ENCODE measurements at places on chromosomes 1 and 21.
A peak's percentile ranks its signal among the peaks of the same experiment; 100 is the strongest.

DNA sequence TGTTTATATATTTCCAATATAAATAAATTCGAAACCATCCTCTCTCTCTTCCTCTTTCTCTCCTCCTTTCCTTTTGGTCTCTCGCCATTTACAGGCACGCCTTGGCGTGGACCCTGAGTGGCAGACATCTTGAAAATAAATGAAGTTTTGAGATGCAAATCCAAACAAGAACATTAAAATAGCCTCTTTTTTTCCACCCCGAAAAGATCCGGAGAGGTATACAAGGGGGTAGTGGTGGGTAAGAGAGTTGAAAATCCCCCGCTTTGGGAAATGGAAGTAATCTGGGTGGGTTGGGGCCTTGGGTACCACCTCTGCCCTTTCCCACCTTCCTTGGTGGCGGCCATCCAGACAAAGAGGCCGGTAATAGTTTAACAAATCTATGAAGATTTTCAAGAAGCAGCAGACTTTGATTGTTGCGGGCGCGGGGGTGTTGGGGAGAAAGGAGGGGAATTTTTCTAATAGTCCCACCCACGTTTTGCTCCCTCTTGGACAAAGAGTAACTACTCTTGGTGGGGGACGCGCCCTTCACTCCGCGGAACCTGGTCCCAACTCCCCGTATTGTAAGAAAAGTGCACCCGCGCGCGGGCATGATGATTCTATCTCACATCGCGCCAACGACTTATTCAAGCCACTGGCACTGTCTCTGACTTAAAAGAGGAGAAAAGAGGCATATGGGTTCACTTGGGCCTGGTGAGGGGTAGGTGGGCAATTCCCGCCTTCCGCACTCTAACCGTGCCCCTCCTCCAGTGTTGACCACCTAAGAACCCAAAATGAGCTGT is 4.0 kb upstream of the FOXD3 start:
- DNase-seq = no peak

DNA sequence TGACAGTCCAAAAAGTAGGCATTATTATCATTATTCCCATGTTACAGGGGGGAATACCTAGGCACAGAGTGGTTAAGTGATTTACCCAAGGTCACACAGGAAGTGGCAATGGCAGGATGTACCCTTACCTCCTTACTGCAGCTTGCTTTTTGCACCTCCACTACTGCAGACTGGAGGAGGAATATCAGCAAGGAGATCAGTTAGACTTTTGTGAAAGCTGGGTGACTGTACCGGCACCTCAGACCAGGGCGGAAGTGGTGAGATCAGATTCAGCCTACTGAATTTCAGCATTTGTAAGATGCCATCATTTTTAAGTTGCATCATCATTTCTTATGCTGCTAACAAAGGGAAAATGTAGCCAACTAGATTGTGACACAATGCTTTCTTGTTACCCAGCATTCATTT is 4.5 kb downstream of the ADARB1 start:
- DNase-seq = no peak

GRCh38 chr1:155938220-155938627 is 3.2 kb upstream of the RXFP4 start:
- no peak for DNase-seq

- no peak for DNase-seq
Measured at GRCh38 chr1:222071387-222071786, 329.5 kb upstream of the DUSP10 start.

GRCh38 chr21:41917531-41917930 is 36.3 kb downstream of the C2CD2 start:
- DNase-seq = no peak

GRCh38 chr1:110328274-110328673 is 10.9 kb upstream of the RBM15 start:
- DNase-seq = no peak

DNA sequence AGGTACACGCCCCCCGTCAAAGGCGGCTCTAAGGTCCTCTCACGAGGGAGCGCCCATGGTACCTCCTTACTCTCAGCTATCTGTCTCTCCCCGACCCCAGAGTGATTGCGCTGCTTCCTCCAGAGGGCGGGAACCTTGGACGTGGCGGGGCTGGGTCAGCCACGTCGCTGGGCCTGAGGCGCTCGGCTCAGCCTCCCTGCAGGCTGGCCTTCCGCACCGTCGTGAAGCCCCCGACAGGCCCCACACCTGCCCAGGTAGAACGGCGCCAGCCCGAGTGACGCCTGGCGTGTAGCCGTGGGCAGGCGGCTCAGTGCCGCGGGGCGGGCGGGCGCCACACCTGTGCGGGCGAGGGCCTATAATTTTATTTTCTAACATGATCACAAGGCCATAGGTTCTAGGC is 122.2 kb upstream of the BEND5 start:
- no peak for DNase-seq

- no peak for DNase-seq
Measured at GRCh38 chr1:67832737-67833601, at the start of gene GNG12. TSS of gene GNG12 (minus strand) at chr1:67833467. CDS start at chr1:67707686, 125,781 bp downstream.

- DNase-seq = no peak
Measured at GRCh38 chr1:3070644-3071564, 1.9 kb downstream of the PRDM16 start.

GRCh38 chr1:12648741-12649140 is 4.9 kb downstream of the AADACL4 start:
- DNase-seq = no peak

DNA sequence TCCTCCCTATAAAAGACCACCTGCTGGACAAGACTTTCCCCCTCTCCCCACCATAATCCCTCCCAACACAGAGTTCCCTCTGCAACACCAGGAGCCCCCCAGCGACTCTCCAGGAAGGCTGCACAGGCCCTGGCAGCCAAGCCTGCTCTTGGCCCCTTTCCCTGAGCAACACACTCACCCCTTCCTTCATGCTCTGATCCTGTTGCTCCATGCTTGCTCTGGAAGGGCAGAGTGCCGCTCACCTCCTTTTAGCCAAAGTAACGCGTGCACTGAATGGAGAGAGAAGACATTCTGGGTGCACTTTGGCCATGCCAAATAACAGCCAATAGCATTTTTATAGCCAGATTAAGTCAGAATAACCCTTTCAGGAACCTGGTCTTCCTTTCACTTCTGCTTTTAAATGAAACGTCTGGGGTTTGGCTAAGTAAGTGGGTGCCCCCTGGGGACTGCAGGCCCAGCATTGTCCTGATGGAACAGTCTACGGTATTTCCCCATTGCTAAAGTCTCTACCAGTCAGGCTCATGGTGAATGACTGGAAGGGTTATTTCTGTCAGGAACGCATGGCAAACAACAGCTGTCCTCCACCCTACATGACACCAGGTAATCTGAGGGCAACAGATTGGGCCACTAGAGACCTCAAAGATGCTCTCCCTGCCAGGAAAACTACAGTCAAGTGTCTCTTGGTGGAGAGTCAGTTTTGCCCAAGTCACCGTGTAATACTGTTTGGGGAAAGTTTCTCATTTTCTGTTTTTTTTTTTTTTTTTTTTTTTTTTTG is at the start of gene SLC2A5:
Gene SLC2A5 (minus strand): TSS at position 310 of the 775 bp plus-strand sequence. CDS start 99 bp downstream, at position 211.
- no peak for DNase-seq

GRCh38 chr1:227330279-227331076 is 12.2 kb upstream of the CDC42BPA start:
- no peak for DNase-seq

DNA sequence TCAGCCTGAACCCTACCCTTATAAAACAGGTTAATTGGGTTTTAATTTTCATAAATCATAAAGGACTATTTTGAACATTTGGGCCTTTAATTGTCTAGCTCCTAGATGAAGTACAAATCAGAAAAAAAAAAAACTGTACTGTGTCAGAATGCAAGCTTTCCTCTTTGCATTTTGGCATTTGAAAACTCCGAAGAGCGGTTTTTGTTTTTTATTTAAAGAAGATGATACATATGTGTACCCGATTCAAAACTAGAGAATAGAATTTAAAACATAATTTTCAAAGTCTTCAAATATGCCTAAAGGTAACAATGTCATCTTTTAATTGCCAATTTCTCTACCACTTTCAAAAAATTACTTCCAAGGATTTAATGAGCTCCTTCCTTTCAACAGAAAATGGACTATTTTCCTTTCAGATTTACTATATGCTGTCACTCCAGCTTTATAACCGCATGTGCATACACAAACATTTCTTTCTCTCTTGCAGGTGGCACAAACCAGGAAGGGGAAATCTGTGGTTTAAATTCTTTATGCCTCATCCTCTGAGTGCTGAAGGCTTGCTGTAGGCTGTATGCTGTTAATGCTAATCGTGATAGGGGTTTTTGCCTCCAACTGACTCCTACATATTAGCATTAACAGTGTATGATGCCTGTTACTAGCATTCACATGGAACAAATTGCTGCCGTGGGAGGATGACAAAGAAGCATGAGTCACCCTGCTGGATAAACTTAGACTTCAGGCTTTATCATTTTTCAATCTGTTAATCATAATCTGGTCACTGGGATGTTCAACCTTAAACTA is 33.7 kb downstream of the MRPL39 start:
- peak; percentile 11 for DNase-seq

GRCh38 chr1:177902266-177902665 is 67.6 kb downstream of the SEC16B start:
- no peak for DNase-seq

- DNase-seq = no peak
Measured at GRCh38 chr1:169892927-169893644, 610 bp downstream of the SCYL3 start.

DNA sequence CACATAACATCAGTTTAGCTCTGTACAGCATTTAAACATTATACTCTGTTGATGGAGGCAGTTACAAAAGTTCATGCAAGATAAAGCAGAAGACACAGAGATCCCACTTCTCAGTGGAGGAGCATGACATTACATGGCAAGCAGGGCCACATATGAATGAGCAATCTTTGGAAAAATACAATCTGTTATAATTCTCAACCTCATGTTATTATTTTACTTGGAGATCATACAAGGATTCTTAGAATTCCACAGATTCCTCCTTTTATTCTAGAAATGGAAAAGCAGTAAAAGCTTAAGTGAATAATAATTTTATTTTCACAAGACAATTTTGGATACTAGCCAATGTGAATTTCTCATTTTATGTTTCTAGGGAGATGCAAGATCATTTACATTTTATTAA is 66.6 kb downstream of the IFI44 start:
- no peak for DNase-seq

DNA sequence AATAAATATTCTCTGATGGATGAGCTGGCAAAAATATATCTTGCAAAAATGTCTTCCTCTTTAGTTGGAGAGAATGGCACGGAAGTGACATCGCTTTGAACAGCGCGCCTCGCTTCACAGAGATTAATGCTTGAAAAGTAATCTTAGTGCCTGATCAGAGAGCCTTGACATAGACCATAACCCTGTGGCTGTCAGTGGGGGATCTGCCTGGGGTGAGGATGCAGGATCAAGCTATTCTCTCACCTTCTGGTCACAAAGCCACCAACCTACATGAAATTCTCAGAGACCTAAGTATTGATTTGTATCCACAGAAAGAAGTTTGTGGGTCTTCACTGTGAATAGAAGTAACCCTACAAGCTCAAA is 492.6 kb downstream of the LMO4 start:
- DNase-seq = no peak

DNA sequence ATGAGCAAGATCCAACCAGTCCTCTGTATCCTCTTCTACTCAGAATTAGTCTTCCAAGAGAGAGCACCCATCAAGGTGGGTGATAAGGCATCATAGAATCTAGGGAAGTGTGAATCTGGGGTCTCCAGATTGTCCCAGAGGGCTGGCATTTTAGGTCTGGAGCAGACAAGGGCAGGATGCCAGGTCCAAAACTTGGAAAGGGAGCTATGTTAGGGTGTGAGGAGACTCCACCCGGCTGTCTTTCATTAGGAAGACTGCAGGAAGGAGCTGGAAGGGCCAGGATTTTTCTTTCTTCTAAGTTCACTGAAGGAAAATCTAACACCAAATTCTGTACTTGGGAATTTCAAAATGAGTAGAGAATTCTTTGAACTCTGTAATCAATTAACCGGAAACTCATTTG is 86.1 kb upstream of the BMP8A start:
- no peak for DNase-seq

- no peak for DNase-seq
Measured at GRCh38 chr1:231206856-231207255, 34.2 kb upstream of the GNPAT start.

DNA sequence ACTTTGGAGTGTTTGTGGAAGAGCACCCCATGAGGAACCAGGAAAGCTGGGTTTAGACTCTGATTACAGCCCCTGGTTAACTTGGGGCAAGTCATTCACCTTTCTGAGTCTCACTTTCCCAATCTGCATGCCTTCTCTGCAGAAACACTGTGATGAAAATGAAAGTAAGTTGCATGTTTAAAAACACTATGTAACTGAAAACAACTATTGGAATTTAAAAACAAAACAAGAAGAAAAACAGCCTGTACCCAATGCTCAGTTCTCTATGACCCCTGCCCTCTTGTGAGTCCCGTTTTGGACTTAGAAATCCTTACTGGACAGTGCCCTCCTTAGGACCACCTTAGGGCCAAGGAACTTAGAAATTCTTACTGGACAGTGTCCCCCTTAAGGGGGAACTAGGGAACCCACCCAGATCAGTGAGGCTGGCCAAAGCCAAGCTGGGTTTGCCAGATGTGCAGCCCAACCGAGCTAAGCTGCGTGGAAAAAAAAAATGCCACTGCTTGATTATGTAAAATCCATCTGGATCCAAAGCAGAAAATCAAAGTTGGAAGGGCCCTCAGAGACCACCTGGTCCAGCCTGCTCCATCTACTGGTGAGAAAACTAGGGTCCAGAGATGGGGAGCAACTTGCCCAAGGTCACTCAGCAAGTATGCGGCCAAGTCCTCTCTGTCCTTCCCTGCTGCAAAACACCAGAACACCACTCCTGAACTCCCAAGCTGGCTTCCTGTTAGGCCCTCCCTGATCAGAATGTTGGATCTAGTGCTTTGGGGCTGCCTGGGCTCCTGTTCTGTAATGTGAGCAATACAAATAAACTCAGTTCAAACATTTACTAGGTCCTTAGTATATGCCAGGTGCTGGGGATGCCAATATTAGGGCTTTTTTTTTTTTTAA is 77.7 kb downstream of the MRPL37 start:
- DNase-seq = no peak

GRCh38 chr1:234990874-234991801 is 137.5 kb downstream of the TOMM20 start:
- no peak for DNase-seq

GRCh38 chr1:167635941-167636340 is 5.9 kb downstream of the RCSD1 start:
- no peak for DNase-seq

DNA sequence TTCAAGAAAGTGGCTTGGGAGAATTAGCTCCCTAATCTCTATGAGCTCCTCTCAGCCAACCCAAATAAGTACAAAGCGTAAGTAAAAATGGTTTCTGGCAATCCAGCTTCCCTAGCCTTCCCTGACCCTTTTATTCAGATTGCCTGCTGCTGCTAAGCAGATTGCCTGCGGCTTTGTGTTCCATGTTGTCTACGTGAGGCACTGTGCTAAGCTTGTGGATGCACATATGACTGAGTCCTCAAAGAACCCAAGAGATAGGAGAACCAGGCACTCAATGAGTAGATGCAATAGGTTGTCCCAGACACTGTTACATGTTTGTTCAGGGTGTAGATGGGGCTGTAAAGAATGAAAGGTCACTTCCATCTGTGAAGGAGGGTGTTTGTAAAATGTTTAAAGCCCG is 6.3 kb upstream of the OSBPL9 start:
- DNase-seq = no peak

GRCh38 chr1:117512728-117513321 is 93.0 kb upstream of the TENT5C start:
- DNase-seq = no peak

Data from stimulated activated CD4-positive, alpha-beta T cell treated with anti-CD3 and anti-CD28 coated beads, Interleukin-1b, Interleukin-23, amount 100 ng/mL, for 1 hour (primary cell).